ENCODE measurements at places on chromosomes 4 and X.

- DNase-seq, result peak; percentile 86
Observed at GRCh38 chrX:74422576-74423288, 1.4 kb downstream of the SLC16A2 start.

DNA sequence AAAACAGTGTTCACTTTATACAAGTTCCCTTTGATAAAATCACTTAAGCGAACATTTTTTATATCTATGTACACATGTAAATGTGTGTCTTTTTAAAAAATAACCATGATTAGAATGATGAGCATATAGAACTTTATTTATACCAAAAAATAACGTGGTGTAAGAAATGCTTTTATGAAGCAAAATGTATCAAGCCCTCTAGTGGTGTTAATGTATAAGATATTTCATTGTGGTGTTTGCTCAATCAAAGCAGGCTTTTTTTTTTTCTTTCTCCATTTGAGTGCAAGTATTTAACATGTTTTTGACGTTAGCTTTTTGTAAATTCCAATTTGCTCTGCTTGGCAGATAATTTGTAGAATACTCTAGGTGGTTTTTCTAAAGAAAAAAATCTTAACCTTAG lies 2092.4 kb upstream of the TENM3 start:
- no peak for DNase-seq

DNA sequence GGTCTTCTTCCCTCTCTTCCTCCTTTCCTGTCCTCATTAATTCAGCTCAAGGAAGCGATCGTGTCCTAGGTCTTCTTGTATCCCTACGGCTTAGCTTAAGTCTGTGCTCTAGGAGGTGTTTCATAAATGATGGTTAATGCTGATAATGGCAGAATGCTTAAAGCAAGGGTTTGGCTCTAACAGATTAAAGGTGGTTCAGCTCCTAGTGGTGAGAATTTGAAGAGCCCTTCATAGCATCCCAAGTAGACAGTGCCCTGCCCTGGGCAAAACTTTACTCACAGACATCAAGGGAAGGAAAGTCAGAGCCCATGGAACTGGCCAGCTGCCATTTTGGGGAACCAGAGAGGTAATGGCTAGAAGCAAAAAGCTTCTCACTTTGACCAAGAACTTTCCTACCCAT lies 47.0 kb upstream of the PGRMC1 start:
- no peak for DNase-seq

GRCh38 chr4:161721947-161722346 lies 441.9 kb downstream of the FSTL5 start:
- no peak for DNase-seq

DNA sequence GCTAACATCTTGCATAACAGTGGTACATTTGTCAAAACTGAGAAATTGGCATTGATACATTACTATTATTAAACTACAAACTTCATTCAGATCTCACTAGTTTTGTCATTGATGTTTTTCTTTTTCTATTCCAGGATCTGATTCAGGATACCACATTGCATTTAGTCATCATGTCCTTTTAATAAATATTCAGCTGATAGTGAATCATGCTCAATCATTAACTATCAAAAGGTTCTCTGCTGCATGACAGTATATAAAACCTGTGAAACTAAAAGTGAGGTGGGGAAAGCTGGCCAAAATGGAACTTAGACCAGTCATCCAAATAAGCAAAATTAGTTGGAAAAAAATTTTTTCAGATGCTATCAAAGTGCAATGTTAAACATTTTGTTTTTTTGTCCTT lies 28.1 kb upstream of the HS6ST2 start:
- no peak for DNase-seq

DNA sequence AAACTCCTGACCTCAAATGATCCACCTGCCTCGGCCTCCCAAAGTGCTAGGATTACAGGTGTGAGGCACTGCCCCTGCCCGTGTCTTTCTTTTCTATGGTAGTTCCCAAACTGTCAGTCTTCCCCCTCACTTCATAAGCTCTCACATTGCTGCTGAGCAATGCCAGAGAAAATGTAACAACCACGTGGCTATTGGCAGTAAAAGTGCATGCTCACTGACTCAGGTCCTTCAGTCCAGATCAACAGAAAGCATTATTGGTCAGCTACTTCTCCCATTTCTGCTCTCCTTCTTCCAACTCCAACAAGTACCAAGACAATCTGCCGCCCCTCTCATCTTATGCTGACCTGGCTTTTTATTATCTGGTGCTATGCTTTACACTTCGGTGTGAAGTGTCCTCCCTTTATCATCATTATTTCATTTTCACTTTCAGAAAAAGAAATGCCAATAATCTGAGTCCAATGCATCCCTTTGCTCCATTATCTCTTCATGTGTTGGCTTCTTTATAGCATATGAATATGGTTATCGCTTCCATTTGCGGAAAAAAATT lies 133.8 kb upstream of the UGT8 start:
- DNase-seq, result no peak

Measured in osteocyte (in vitro differentiated cells).